ENCODE measurements at places on chromosomes 3 and 15.

DNA sequence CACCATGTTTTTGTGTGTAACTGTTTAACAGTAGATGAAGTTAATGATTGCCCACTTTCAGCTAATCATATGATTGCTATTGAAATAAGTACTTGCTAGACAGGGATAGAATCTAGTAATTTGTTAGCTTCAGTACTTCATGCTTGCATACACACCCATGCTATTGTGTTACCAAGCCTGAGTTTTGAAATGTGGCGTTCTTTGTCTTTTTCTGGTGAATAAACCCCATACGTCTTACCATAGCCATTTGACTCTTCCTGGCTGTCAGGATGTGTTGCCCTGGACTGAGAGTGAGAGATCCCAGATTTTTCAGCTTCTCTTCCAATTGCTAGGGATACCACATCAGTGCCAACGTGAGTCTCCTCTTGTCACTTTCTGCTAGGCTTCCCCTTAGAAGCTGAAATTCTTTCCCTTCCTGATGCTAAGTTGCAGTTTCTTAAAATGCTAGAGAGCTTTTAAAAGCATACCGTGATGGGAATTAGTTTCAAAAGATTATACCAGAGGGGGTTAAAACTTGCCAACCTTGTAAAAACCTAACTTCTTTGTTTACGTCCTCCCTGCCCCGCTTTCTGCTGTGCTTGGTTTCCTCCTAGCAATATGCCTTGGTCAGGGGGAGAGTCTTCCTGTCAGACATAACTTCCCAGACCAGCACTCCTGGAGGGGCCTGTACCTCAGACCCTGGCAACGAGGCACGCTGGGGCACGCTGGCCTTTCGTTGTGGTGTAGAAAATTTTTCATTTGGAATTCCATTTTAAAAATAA is 62.9 kb upstream of the ULK4 start:
- DNase-seq, result no peak

DNA sequence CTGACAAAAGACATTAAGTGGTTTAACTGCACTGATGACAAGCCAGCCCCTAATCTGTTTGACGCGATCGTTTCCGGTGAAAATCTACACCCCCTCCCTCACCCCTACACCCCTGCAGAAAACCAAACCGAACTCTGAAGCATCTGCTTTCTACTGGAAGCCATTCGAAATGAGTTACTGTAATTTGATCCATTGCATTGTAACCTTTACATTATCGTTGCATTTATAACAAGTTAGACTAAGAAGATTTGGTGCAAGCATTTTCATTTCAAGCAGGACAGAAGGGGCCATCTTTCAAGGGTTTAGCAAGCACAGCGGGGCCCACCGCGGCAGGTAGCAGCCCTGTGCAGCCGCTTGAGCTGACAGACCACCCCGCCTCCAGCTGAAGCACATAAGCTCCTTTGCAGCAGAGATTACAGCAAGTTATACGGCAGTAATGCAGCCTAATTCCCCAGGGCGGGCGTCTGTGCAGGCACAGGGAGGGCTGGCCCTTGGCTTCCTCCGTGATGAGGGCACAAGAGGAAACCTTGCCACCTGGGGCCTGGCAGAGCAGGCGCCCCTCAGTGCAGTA is 79.3 kb downstream of the CHSY1 start:
- no peak for DNase-seq

DNA sequence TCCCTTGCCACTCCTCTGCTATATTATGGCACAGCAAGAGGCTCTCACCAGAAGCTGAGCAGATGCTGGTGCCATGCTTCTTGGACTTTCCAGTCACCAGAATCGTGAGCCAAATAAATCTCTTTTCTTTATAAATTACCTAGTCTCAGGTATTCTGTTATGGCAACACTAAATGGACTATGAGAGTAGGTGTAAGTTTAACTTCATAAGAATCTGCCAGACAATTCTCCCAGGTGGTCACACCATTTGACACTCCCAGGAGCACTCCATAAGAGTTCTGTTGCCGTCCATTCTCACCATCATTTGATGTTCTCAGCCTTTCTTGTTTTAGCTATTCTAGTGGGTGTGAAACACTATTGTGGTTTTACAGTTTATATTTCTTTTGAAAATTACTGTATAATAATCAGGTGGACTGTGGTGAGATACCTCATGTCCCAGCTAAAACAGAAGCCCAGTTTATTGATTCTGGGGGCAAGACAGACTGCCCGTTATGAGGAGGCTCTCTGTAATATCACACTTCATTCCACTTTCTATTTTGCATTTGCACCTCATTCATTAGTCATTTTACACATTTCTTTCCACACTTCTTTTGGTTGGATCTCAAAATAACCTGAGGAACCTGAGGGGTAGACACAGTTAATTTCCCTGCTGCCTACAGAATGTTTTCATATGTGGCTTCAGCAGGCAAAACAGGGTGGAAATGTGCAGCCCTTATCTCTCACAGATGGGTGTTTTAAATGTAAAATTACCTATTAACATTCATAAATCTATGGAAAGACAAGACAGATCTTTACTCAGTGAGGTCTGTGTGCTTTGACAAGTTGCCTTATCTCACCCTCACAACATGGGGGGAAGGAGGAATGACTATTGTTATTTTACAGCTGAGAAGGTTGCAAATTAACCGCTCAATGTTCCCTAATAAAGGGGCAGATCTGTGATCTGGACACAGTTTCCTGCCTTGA is 42.1 kb downstream of the CDCP1 start:
- DNase-seq, result no peak

- no peak for DNase-seq
Measured at GRCh38 chr3:9314796-9315195, 48.1 kb upstream of the THUMPD3 start.

DNA sequence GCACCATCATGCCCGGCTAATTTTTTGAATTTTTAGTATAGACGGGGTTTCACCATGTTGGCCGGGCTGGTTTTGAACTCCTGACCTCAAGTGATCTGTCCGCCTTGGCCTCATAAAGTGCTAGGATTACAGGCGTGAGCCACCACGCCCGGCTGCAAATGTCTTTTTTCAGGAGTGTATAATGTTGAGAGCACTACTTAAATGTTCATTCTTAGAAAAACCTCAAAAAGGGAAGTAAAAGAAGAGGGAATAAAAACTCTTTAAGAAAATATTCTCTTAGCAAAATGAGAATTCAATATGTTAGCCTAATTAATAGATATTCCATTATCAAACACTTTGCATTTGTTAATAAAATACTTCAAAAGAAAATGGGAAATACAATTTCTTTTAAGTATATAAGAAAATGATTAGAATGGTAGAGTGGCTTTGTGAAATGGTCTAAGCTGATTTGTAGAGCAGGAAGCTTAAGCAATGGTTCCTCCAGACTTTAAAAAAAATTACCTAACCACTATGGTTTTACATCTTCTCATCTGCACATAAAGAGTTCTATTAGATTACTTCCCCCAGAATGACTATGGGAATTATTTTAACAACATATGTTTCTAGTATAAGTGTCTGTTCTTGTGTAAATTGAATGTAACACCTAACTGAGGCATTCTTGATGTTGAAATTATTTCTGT is 226.7 kb upstream of the ALCAM start:
- no peak for DNase-seq

DNA sequence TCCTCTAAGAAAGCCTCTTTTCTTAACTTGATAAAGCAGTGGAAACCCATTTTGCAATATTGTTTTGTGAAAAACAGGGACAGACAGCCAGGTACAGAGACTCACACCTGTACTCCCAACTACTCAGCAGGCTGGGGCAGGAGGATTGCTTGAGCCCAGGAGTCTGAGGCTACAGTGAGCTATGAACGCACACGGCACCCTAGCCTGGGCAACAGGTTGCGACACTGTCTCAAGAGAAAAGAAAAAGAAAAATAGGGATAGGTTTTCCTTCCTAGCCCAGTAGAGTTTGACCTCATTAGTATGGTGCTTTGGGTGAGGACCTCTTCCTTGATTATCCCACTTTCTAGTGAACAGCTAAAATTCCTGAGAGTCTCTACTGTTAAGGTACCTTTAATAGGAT is 17.5 kb upstream of the YEATS2 start:
- no peak for DNase-seq

- DNase-seq, result no peak
Measured at GRCh38 chr3:152508705-152509104, 240.0 kb downstream of the MBNL1 start.

- no peak for DNase-seq
Measured at GRCh38 chr3:170228093-170228766, 6.0 kb downstream of the PRKCI start.

GRCh38 chr15:78750566-78750965 is 60.7 kb downstream of the ADAMTS7 start:
- DNase-seq, result no peak
